Right forelimb (tissue), 1 donor: ENCODE measurements at places on chromosomes 5 and 9.

DNA sequence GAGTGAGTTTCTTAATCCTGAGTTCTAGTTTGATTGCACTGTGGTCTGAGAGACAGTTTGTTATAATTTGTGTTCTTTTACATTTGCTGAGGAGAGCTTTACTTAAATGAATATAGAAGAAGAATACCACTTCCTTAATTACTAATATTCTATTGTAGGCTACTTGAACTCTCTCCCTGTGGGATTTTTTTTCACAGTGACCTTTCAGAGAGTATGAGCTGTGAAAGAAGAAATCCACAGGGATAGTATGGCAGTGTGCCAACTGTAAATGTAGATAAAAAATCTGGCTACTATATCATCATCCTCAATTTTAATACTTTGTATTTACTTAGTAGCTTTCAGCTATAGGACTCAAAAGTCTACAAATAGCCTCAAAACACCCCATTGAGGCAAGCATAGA, 67.3 kb downstream of the COMMD10 start:
- no peak for DNase-seq

- DNase-seq = no peak
These were observed 314.0 kb downstream of the SEMA5A start for GRCh38 chr5:9231842-9232241.

- no peak for DNase-seq
These were observed 11.6 kb downstream of the CEMIP2 start for GRCh38 chr9:71756753-71757152.

DNA sequence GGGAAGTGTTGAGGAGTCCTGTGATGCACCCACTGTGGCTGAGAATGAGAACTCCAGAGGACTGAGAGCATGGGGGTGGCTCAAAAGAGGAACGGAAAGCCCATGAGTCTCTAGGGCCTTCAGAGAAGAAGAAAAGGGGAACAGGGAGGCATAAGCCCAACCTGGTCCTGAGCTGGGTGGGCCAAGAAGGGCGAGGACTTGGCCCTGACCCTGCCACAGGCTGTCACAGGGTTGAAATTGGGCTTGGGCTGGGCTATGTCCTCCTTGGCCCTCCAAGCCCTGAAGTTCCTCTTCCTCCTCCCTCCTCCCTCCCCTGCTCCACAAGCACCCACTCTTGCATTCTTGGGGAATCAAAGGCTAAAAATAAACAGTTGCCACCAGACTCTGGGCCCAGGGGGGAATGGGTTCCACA, 49.3 kb upstream of the PPARGC1B start:
- DNase-seq = no peak

DNA sequence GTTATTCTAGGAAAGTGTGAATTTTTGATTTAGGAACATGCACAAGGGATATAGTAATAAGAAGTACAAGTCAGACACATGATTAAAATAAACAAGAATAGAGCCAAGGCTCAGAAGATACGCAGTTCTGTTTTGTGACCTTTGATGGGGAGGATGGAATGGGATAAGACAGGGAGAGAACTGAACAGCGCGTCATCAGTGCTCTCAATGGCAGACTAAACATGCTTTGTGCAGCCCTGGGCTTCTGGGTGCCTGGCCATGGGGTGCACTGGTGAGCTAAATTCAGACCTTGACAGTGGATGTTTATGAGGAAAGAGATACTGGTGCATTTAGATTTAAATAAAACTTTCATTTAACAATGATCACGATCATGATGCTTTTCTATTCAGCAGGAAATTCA, 309.7 kb downstream of the ARHGEF28 start:
- DNase-seq = no peak

DNA sequence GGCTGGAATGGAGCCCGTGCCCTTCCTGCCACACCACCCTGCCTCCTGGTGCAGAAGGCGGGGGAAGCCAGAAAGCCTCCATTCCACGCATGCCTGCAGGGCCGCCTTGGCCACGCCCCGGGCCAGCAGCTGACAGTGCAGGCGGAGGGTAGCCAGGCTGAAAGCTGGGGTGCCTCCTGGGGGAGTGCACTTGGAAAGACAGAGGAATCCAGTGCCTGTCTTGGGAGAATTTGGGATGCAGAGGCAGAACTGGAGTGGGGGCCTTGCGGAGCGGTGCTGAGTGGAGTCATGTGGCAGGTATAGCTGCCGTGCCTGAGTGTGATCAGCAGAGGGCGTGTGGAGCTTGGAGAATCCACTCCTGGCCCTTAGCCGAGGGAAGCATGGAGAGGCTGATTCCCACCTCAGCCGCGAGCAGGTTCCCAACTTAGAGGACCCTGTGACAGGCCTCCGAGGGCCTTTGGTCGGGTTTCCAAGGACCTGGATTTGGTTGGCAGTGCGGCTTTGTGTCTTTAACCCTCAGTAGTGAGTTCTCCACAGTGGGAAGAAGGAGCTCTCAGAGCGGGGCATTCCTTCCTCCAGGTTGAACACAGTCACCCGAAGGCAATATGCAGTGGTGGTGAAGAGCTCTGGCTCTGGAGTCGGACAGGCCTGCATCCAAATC, 9.1 kb upstream of the URM1 start:
- DNase-seq = peak; percentile 92

DNA sequence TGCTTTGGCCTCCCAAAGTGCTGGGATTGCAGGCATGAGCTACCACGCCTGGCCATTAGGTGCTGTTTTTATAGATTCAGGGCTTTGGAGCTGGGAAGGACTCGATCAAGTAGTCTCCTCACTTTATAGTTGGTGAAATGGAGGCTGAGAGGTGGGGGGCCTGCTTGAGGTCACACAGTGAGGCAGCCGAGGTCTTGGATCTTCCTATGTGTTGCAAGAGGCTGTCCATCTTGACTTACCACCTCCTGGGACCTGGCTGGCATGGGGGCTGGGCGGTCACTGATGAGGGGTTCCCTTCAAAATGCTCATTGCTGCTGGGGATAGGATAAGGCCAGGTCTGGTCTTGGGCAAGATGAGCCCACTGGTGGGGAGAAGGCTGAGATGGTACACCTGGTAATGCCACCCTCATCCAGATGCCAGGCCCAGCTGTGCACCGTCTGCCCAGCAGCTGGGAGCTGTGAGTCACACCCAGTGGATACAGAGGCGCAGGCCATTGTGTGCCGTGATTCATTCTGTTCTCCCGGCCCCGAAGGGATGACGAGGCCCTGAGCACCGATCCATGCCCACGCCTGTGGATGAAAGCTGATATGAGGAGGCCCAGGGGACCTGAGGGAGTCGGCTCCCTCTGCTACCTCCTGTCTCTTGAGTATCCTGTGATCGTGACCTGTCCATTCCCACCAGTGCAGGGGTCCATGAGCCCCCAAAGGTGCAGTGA, 10.5 kb upstream of the NDST1 start:
- no peak for DNase-seq

DNA sequence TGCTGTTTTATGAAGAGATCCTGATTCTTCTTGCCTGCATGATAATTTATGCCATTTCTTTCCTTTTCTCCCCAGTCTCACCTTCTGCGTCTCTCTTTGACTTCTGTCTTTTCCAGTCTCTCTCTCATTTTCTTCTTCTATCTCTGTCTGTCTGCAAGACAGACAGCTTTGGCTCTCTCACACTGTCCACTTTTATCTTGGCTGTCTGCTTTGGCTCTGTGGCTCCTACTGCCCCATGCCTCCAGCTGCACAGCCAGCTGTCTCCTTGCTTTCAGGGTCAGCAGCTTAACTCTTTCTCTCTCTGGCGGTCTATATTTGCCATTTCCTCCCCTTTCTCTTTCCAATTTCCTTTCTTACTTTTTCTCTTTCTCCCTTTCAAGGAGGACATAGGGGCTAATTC, 971.1 kb upstream of the COX7C start:
- DNase-seq = no peak

GRCh38 chr9:108664309-108665255, 191.2 kb downstream of the ACTL7B start:
- DNase-seq = no peak

- no peak for DNase-seq
These were observed 68.9 kb downstream of the C5orf15 start for GRCh38 chr5:133899506-133899905.

- DNase-seq = no peak
These were observed 633.0 kb downstream of the LRRC70 start for GRCh38 chr5:63211448-63212132.

GRCh38 chr9:8677741-8678140, 878.2 kb upstream of the DMAC1 start:
- no peak for DNase-seq
